ENCODE measurements at places on chromosomes 4 and X.

- DNase-seq = no peak
Measured at GRCh38 chrX:35351212-35351611, 408.6 kb downstream of the FAM47B start.

DNA sequence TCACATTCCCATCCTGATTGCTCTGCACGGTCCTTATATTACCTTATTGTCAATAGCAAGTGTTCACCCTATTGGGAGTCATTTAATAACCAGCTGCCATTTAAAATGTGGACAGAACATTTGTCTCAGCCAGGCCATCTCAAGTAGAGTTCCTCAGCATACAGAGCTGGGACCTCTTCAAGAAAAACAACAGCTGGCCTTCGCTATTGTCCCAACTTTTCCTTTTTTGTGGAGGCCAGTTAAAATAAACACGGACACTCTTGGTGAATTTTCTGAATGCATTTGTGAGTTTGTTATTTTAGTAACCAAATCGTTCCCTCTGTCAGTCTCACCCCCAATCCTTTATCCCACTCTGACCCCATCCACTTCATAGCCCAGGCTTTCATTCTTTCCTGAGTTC lies 395.3 kb upstream of the PITX2 start:
- no peak for DNase-seq

- no peak for DNase-seq
Measured at GRCh38 chrX:2708592-2709188, 17.6 kb downstream of the CD99 start.

- DNase-seq = no peak
Measured at GRCh38 chrX:125627676-125628075, 308.0 kb downstream of the TEX13C start.

DNA sequence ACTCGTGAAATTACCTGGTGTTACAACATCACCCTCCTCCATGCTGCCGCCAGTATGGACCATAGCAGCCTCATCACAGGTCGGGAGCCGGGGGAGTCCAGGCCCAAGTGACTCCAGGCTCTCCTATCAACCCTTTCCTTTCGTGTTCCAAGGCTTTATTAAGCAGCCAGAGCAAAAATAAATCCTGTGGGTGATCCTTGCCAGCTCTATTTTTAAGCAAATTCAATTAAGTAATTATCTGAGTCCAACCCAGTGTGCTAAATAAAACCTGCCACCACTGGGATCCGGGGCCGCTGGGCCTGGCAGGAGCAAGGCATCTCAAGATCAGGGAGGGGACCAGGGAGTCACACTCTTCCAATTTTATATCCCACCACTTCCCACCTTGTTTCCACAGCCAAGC lies 80.7 kb upstream of the PRPS1 start:
- DNase-seq = no peak

GRCh38 chrX:26409636-26410035 lies 193.7 kb downstream of the MAGEB5 start:
- DNase-seq = no peak
